ENCODE measurements at places on chromosomes 2 and 18. TPM values are rescaled to one million over a fixed set of nuclear protein-coding genes. Genes with fewer than 3 reads are reported as not detected.

GAL3ST2 gene
- total RNA-seq = 0.19 TPM

OTX1 gene
- total RNA-seq = not detected

KLHL29 gene
- 10.5 TPM for total RNA-seq

OR6B2 gene
- not detected for total RNA-seq

ASIC4 gene
- total RNA-seq = not detected

FOXD4L1 gene
- total RNA-seq = 0.19 TPM

AMER3 gene
- total RNA-seq = not detected

IL18R1 gene
- 14.9 TPM for total RNA-seq

DNA sequence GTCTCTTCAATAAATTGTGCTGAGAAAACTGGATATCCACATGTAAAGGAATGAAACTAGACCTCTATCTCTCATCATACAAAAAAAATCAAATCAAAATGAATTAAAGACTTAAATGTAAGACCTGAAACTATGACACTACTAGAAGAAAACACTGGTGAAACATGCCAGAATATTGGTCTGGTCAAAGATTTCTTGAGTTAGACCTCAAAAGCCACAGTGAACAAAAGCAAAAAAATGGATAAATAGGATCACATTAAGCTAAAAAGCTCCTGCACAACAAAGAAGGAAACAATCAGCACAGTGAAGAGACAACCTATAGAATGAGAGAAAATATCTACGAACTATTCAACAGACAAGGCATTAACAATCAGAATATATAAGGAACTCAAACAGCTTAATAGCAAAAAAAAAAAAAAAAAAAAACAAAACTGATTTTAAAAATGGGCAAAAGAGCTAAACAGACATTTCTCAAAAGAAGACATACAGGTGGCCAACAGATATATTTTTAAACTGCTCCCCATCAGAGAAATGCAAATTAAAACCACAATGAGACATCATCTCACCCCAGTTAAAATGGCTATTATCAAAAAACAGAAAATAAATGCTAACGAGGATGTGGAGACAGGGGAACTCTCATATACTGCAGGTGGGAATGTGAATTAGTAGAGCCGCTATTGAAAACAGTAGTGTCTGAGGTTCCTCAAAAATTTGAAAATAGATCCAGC lies 66.3 kb downstream of the NCKAP1 start:
- DNase-seq = no peak

- no peak for DNase-seq
These were observed 265.3 kb downstream of the PAX3 start for GRCh38 chr2:222033541-222033940.

DNA sequence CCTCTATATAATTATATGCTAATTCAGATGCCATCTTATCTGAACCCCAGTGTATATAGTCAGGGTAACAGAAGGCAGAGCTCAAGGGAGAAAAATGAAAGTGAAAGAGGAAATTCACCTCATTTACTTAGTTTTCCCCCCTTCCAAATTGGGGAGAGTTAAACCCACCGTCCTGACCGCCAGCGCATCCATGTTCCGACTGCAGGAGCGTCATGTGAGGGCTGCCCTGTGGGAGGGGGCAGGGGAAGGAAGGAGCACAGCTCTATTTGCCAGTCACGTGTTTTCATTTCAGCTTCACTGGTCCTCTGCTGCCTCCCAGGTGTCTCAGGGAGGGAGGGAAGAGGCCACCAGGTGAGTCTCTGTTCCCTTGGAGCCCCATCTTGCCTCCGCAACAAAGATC lies 13.2 kb downstream of the CNNM4 start:
- DNase-seq = no peak

DNA sequence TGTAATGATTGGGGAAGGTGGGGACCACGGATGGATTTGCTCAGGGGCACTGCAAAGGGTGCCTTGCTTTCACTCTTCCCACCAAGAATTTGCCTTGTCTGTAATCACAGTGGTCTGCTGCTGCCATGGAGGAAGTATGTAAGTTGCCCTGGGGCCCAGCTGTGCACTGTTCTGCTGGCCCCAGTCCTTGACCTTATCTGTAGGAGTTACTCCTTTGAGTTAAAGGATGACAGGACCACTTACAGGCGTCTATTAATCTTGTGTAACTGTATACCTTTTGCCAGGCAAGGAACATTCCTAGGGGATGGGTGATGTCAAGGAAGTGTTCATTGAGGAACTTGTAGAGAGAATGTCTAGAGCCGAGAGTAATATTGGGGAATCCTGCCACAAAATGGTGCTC lies 212.8 kb upstream of the LRRTM1 start:
- DNase-seq = peak; percentile 80

DNA sequence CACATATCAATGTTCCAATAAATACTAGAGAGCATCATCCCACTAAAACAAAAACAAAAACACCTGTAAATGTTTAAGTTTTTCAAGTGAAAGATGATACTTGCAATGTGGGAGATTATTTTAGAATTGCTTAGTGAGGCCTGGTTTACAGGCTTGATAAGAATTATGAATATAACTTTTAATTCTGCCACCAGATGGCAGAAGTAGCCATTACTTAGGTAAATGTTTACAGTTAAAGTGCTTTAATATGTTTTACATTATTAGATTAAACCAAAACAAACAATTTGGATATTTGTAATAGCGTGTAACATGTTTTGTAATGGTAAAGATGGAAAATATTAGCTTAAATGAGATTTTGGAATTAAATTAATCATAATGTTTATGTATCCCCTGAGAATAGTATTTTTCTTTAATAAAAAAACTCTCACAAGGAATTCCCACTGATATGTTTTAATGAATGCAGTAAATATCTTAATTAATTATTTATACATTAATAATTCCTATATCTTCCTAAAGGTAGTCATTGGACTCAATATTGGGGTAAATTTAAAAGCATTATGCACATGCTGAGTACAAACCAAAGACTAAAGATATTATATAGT lies 522.0 kb downstream of the SPAG16 start:
- no peak for DNase-seq

GRCh38 chr2:73994178-73994831 lies 9.6 kb downstream of the TET3 start:
- no peak for DNase-seq

GRCh38 chr2:6919901-6920742 lies 2.9 kb downstream of the RNF144A start:
- DNase-seq = peak; percentile 40

DNA sequence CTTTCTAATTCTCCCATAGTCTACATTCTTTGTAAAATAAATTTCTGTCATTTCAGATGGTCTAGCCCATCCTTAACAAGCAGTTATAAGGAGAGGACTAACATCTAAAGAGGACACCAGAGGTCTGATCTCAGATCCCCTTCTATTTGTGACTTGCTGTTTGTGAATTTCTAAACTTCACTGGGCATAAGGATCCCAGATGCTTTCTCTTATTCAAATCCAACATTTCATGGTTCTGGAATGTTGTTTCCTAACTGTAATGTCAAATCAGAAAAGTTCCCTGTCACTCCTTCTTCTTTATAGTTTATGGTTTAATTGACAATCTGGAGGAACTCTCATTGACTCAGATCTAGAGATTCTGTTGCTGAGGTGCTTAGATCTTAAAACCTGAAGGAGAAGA lies 430.2 kb downstream of the MEIS1 start:
- no peak for DNase-seq

- no peak for DNase-seq
These were observed 63.2 kb downstream of the ADCY3 start for GRCh38 chr2:24856791-24857211.

GRCh38 chr2:144475044-144475443 lies 44.9 kb downstream of the ZEB2 start:
- no peak for DNase-seq

DNA sequence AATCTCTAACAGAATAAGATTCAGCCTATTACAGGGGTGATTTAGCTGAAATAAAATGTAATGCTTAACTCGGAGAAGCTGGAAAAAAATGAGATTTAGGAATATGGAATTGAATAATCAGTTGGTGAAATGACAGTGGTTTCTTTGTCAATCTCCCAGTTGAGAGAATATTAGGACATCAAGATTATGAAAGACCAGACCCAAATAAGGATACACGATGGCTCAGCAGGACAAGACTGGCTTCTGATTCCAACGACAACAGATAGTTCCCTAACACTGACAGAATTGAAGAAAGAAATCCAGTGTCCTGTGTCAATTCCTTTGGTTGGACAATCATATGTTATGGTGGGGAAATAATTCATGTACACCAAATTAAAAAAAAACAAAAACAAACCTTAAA lies 55.8 kb downstream of the HRH4 start:
- DNase-seq = no peak

- DNase-seq = no peak
These were observed 10.4 kb upstream of the NAPG start for GRCh38 chr18:10515456-10515855.

- DNase-seq = no peak
These were observed 2.0 kb downstream of the IL1A start for GRCh38 chr2:112782234-112782799.
